ENCODE measurements at places on chromosomes 7 and 10.

- DNase-seq: no peak
Observed at GRCh38 chr7:106039486-106040060, 72.5 kb downstream of the SYPL1 start.

DNA sequence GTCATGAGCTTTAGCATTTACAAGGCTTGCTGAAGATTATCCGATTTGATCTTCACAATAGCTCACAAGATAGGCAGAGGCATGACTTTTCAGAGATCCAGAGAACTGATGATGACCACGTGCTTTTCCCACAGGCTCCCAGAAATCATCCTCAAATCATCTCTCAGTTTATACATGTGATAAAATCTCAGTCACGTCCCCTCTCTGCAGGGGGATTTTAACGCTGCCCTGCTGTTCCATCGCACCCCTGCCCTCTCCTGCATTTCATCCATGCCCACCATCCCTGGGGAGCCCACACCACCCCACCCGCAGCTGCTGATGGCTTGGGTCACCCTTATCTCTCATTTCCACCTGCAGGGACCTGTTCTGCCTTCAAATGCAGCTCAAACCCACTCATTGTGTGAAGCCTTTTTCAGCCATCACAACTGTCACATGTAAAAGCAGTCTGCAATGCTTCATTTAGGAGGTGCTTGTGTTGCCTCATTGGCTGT is 141.8 kb downstream of the DIP2C start:
- DNase-seq: no peak

- DNase-seq: no peak
Observed at GRCh38 chr10:49053053-49053997, 62.0 kb downstream of the VSTM4 start.

- no peak for DNase-seq
Observed at GRCh38 chr10:114304017-114304570, 65.0 kb downstream of the VWA2 start.

- no peak for DNase-seq
Observed at GRCh38 chr7:117616694-117617093, 136.9 kb downstream of the CFTR start.

All from cortex of kidney (tissue), 1 donor.